MCF 10A (cell line): ENCODE measurements at places on chromosomes 6 and 20.

DNA sequence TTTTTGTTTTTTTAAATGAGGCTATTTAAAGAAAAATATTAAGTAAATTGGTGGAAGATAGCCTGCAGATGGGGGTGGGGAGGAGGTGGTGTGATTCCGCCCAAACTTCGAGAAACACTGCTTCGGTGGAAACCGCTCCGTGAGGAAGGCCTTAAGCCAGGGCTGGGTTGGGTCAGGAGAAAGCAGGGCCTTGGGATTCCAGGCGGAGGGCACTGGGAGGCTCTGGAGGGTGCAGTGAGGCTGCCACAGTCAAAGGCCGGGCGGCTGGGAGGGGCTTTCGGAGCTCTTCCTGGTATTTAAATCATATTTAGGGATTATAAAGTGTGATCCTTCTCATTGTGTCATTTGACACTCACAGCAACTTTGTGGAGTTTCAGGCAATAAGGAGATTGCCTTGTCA lies 22.2 kb upstream of the SCRT2 start:
- H3K36me3 ChIP-seq: no peaks in the 10 kb centered on the region
- no peak overlapping the region for H3K27ac ChIP-seq
- no peak overlapping the region for H3K4me3 ChIP-seq
- peaks cover 50% of the 10 kb centered on the region for H3K27me3 ChIP-seq
- no peaks in the 10 kb centered on the region for H3K4me1 ChIP-seq

GRCh38 chr20:23270382-23270911 lies 80.1 kb upstream of the NXT1 start:
- H3K4me1 ChIP-seq: no peaks in the 10 kb centered on the region
- H3K36me3 ChIP-seq: no peaks in the 10 kb centered on the region
- H3K27ac ChIP-seq: no peak overlapping the region

DNA sequence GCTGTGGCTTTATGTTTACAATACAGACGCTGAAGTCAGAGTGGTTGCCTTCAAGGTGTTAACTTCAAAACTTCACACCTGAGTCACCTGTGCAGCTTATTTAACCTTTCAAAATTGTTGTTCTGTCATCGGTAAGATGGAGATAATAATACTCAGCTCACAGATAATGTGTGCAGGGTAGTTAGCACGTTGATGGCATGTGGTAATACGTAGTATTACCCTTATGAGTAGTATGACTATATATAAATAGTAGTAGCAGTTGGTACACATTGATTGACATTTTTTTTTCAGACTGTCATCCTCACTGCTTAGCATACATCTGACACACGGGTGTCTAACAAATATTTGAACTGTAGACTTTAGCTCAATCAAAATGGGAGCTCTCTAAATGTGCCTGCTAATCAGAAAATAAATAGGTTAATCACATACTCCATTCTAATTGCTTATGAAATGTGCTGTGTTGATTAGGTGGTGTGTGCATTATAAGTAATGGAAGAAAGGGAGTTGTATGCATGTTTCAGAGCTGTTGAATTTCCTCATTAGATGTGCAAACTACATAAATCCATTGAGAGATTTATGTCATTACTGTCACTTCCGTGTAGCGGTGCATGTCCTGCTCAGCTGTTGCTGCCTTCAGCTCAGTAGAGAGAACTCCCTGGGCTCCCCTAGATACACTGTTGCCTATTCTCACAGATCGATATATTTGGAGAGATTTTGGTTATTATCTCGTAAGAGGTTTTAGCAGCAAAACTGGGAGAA lies 11.2 kb upstream of the MROH8 start:
- H3K27ac ChIP-seq: no peak overlapping the region
- peaks cover 74% of the 10 kb centered on the region for H3K36me3 ChIP-seq
- peaks cover 35% of the 10 kb centered on the region for H3K4me1 ChIP-seq

GRCh38 chr20:3328501-3328900 lies 79.0 kb downstream of the DNAAF9 start:
- no peak overlapping the region for H3K4me3 ChIP-seq
- peaks cover 38% of the 10 kb centered on the region for H3K36me3 ChIP-seq
- H3K4me1 ChIP-seq: peaks cover 3% of the 10 kb centered on the region
- no peaks in the 10 kb centered on the region for H3K27me3 ChIP-seq
- no peak overlapping the region for H3K27ac ChIP-seq
- no peak for DNase-seq
